ENCODE measurements at places on chromosomes 13 and 19.

- no peak for DNase-seq
These were observed 77.3 kb upstream of the SIAH3 start for GRCh38 chr13:45928843-45929242.

GRCh38 chr13:36188441-36188840 is 25.9 kb downstream of the SOHLH2 start:
- DNase-seq = no peak

DNA sequence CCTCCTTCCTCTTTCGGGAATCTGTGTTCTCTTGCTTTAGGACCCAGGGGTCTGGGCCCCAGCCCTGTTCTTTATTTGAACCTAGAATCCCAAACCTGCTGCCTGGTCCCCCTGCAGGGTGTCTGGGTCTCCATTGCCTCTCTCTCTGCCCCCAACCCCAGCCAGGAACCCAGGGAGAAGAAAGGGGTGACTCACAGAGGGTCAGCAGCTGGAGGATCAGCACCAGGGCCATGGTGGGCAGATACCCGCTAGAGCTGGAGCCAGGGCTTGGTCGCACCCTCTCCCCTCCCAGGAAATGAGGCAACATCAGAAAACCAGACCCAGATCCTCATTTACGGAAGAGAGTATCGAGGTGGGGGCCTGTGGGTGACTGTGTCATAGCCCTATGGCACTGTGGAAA is at the start of gene OSCAR:
Gene OSCAR, minus strand, starts transcription at position 243 of the 400 bp plus-strand sequence. Its CDS starts 11 bp downstream, at position 232.
- no peak for DNase-seq

DNA sequence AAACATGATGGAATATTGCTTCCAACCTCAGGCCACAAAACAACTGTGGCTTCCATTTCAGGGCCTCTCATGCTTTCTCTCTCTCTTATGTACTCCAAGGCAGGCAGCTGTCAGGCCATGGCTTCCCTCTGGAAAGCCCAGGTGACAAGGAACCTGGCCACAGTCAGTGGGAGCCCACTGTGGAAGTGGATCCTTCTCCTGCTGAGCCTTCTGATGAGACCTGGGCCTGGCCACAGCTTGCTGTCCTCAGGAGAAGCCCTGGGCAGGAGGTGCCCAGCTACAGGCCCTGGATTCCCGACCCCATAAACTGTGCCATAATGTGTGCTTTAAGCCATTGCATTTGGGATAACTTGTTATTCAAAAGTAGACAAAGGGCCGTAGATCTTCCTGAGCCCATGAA is 71.2 kb downstream of the SPACA7 start:
- DNase-seq = no peak

- no peak for DNase-seq
These were observed 7.0 kb upstream of the MAP2K2 start for GRCh38 chr19:4130744-4131438.
